ENCODE measurements at places on chromosomes 5 and 9.

DNA sequence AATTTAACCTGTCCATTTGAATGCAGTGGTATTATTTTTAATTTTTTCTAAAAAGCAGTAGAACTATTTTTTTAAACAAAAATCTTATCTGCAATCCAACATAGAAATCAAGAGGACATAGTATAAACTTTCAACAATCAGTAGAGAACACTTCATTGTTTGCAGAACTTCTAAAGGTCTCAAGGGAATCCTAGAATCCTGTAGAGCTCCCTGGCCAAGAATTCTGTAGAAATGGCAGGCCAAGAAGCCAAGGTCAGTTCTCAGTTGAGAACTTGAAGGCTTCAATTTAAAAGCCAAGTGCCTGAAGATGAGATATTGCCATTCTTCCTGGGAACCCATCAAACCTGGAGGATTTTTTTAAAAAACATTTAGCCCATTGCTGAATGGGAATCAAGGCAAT lies 199.2 kb upstream of the KLF4 start:
- no peak for DNase-seq

DNA sequence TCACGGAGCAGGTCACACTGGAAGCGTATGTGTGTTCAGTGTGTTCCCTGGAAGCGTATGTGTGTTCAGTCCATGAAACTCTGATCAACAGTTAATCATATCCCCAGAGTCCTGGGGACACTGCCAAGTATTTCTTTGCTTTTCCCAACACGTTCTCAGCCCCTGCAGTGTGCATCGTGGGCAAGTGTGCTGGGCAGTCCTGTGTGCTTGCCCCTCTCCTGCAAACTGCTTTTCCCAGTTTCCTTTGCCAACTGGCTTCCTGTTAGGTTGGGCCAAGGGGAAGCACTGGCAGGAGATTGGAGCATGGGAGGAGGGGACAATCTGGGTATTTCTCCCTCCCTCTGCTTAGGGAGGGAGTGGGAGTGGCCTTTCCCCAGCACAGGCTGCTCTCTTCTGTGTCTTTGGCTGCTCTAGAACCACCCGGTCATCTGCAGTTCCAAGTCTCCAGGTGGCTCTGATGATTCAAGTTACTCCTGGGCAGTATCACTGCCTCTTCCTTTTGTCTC lies 36.8 kb upstream of the NEK6 start:
- no peak for DNase-seq

GRCh38 chr5:67050635-67051034 lies 146.0 kb downstream of the CD180 start:
- DNase-seq = no peak

DNA sequence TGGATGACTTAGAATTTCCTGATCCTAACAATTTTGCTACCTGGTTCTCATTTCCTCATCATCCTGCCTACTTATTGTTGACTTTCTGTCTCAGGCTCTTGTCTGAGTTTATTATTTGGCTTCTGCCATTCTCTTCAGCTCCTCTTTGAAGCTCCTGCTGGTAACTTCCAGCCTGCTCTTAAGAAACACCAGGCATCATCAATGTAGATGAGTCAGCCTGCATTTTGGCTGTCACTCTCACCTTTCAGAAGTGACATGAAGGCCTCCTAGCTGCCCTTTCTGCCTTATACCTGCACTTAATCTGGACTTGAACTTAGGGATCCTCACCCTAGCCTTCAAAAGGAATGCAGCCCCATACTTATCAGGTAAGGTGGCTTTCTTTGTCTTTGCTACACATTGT lies 551.8 kb upstream of the ZNF608 start:
- DNase-seq = no peak

DNA sequence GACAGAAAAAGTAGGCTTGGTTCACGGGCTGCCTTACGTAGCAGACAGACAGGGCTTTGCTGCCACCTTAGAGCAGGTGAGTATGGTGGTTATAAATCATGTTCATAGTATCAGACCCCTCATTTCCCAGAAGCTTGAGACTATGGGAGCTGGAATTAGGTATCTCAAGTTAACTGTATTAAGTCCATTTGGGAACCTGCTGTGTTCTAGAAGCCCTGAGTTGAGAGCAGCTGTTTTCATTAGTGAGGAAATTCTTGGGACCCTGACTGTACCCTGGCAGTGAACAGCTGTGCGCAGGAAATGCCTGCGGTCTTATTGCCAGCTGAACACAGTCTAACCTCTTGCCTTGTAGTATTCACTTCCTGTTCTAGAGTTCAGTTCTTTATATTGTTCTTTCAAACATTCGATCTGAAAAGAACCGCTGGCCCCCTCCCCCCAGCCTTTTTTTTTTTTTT lies 29.8 kb downstream of the UGCG start:
- peak; percentile 6 for DNase-seq
